ENCODE measurements at places on chromosomes 1 and 21.

DNA sequence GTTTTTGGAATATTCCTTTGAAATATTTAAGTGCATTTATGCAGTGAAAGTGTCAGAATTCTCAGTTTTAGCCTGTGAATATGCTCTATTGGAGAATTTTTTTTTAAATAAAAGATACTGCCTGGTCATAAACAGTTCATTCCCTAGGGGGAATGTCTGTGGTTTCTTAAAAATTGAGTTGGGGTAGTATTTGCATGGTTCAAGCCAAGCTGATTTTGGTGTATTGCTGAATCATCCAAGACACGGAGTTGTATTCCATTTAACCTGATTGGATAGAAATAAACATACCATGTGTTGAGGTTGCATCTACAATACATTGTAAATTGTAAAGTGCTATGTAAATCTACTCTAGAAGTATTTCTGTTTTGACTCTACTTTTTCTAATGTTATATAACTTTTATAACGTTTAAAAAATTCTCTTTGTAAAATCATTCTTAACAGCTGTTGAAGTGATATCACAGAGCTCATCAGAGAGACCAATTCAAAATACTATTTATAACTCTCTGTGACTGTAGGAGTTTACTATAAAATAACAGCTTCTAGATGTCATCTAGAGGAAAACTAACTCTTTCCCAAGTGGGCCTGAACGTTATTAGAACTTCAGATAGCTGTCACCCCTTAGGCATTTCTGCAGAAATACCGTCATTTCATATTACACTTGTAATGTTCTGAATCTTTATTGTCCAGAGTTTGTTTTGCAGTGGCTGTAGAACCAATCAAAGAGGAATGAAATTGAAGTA is 199.1 kb downstream of the USP25 start:
- no peak for DNase-seq

DNA sequence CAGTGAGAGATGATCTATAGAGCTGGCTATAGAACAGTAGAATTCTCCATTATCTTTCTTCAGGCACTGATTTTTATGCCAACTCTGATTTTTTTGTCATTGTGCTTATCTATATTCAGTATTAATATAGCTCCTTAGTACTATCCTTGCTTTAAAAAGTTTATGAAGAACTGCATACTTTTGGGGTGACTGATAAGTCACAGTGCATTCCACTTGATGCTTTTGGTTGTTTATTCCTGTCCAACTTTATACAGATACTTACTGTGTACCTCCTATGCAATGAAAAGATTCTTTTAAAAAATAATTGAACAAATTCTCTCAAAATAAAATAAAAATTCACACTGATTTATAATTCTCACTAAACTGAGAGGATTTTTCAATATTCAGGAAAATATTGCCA is 71.6 kb downstream of the COL24A1 start:
- DNase-seq = no peak

DNA sequence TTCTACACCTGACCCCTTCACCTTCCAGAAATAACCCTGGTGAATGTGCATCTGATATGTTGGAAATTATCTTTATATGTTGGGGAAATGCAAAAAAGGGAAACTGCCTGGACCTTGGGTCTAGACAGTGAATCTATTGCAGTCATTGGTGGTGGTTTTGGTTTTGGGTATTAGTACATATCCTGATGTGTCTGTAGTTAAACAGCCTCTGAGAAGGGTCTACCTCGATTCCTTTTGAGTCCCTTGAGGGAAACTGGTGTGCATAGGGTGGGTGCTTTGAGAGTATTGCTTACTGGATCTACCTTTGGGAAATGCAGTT is 127.3 kb upstream of the KIAA0040 start:
- no peak for DNase-seq

DNA sequence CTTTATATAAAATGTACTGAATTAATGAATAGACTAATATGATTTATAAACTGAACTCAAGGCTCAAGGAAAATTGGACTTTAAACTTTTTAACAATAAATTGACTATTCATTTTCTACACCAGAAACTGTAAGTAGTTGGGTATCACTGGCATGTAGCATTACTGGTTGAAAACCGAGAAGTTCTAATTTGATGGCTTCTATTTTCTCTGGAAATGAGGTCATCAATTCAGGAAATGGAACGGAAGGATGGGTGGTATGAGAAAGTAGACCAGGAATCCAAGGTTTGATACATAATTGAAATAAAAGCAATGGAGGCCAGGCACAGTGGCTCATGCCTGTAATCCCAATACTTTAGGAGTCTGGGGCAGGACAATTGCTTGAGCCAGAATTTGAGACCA is 50.4 kb downstream of the RERE start:
- peak; percentile 54 for DNase-seq

GRCh38 chr1:40276122-40276521 is 18.1 kb downstream of the ZMPSTE24 start:
- DNase-seq = no peak

DNA sequence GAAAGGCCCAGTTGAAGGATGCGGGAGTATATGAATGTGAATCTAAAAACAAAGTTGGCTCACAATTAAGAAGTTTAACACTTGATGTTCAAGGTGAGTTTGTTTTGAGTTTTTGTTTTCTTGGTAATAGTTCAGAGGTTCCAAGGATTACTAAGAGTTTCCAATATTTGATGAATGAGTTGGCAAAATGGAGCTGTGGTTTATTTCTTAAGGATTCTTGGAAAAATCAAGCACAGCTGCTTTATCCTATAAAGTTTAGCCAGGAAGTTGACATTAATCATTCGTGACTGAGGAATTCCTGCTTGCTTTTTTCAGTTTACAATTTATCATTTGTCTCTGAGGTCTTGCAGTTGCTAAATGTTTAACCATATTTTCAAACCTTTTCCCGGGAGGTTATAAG is 15.1 kb downstream of the VCAM1 start:
- peak; percentile 66 for DNase-seq

GRCh38 chr1:177206831-177207355 is 36.1 kb downstream of the BRINP2 start:
- no peak for DNase-seq

GRCh38 chr1:170670802-170671628 is 7.1 kb downstream of the PRRX1 start:
- no peak for DNase-seq

DNA sequence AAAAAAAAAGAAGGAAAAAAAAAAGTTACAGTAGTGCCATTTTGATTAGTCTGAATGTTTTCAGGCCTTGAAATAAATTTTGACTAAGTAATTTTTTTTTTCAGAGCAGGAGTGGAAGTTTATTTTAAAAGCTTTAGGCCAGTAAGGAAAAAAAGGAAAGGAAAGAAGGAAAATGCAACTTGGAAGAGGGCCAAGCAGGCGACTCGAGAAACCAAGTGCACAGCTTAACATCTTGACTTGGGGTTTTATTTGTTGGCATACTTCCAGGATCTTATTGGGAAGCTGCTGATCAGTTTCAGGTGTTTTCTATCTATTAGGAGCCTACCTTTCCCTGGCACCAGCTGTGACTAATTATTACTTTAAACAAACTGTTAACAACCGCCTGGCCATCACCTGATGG is 41.7 kb downstream of the ATF3 start:
- DNase-seq = no peak

DNA sequence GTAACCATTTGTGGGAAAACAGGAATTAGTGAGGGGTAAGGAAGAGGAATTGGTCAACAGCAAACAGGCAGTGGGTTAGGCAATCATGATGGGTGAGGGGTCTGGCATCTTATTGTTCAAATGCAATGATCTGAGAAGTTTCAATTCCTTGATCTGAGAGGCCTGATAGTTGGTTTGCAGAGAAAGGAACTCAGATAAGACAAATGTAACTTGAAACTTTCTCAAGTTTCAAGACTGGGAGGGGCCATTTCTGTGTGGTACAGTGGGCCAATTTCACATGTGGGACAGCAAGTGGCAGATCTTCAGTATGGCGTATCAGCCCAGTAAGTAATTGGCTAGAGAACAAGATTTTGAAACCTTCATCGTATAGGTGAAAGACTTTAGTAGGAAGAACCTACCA is 102.5 kb downstream of the XPR1 start:
- no peak for DNase-seq

DNA sequence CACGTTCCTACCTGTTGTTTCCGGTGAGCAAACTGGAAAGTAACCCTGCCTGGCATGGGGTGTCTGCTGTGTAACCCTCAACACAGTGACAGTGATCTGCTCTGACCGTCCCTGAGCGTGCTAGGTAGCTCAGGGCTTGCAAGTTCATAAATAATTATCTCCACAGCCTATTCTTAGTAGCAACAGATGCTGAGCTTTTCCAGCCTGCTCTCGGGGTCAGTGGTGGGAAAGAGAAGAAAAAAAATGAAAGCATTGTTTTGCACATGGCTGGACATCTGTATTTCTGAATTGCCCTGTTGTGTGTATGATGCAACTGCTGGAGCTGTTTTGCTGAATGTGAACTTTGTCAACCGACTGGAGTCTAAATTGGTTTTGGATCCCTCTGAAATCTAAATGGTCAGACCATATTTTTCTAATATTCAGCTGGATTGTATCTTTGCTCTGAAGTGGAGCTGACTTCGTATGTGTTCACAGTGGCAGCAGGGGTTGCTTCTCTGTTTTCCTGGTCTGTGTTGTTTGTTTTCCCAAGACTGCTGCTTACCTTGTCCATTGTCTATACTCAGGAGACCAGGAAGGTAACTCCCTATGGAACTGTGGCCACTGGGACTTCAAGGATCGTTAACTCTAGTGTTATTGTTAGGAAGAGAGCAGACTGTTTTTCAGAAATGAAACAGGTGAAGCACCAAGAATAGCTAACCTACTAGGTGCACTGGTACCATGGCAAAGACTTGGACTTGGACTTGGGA is 27.0 kb downstream of the TGFB2 start:
- DNase-seq = peak; percentile 64

- DNase-seq = no peak
Observed at GRCh38 chr1:229119876-229120275, 151.0 kb upstream of the RAB4A start.

GRCh38 chr1:18408656-18409370 is 71.9 kb upstream of the KLHDC7A start:
- DNase-seq = no peak

DNA sequence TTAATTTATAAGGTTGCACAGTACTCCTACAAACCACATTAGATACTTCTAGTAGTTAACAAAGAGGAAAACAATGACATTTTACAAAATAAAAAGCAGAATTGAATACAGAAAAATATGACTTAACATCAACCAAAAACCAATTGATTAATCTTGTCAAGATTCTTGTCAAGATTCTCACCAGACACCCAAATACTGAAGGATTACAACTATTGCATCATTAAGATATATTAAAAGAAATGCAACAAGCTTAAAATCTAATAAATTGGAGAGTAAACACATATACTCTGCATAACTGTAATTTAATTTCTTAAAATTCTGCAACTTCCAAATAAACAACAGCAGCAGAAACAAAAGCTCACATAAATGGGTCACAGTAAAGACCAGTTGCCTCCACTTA is 4.7 kb downstream of the WLS start:
- DNase-seq = no peak

DNA sequence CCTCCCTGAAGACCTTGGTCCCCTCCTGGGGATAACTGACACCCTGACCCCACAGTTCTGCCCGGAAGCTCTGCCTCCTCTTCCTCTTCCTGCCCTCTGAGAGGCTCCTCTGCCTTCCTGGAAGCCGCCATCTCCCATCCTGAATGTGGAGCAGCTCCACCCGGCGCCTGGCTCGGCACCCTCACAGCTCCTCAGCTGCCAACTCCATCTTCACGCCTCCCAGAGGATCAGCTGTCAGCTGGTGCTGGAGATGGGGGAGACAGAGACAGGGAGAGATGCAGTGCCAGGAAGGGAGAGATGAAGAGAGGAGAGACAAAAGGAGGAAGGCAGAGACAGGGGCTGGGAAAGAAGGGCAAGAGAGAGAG is 210.4 kb upstream of the CSF3R start:
- no peak for DNase-seq

GRCh38 chr1:204350857-204351573 is 8.7 kb downstream of the PLEKHA6 start:
- no peak for DNase-seq

DNA sequence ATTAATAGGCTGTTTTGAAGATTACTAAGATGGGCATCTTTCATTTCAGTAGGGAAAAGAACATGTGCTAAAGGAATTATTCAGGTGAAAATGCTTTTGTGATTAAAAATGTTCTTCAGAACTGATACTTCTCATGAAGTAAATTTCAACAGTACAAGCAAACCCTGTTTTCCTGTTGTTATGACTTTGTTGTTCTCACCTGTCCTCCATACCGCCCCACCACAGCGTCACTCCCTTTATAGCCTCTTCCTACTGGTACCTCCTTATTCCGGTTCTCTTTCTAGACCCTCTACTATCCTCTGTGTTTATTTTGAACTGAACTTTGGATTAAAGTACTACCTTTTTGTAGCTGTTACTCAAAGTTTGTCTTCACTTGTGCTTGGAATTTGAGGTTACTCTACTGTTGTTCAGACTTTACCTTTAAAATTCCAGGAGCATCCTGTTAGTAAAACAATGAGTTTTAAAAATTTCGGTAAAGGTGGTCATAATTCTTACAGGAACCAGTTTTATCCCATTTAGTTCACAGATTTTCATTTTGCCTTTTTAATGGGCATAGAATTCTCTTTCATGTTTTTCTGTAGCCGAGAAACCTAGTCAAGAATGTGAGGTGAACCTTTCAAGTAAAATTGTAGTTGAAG is 10.9 kb downstream of the CNST start:
- no peak for DNase-seq

DNA sequence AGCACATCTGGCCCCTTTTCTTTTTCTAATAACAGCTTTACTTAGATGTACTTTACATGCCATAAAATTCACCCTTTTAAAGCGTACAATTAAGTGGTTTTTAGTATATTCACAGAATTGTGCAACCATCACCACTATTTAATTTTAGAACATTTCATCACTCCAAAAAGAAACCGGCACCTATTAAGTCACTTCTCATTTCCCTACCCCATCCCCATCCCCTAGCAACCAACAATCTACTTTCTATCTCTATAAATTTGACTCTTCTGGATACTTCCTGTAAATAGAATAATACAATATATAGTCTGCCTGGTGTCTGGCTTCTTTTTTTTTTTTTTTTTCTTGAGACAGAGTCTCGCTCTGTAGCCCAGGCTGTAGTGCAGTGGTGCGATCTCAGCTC is 59.5 kb upstream of the ENAH start:
- no peak for DNase-seq

DNA sequence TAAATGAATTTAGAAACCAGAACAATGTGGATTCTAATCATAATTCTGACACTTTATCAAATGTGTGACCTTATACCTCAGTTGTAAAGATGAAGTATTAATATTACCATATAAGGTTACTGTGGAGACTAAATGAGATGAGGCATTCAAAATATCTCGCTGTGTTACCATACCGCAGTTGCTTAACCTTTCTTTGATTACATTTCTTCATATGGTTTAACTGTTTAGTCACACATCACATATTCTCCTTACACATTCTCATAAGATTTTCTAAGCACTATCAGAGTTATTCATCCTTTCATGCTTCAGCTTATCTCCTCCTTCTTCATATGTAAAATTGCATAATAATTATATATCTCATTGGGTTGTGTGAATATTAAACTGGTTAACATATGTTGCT is 88.9 kb downstream of the LRRC53 start:
- no peak for DNase-seq

GRCh38 chr1:151972542-151973248 is 21.0 kb downstream of the S100A10 start:
- no peak for DNase-seq

Data from dermis microvascular lymphatic vessel endothelial cell (primary cell).